Astrocyte of the spinal cord (primary cell): ENCODE measurements at places on chromosomes 2 and 18.
A peak's percentile ranks its signal among the peaks of the same experiment; 100 is the strongest.

DNA sequence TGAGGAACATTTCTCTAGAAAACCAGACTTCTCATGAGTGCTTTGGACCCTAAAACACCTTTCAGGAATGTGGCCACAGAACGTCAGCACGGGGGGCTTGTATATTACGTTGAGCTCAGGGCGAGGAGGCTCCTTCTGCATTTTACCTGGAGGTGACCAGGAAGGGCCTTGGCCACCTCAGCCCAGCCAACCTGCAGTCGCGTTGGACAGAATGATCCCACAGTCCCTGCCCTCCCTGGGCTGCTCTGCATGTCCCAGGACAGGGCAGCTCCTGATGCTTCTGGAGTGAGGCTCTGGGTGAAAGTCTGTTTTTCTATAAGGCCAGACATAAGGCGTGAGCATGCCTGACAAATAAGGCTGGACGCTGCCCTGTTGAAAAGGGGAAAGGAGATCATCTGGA lies 121.9 kb downstream of the NDUFA10 start:
- no peak for DNase-seq

GRCh38 chr2:110655701-110656100 lies 22.2 kb downstream of the BUB1 start:
- DNase-seq, result peak; percentile 29

DNA sequence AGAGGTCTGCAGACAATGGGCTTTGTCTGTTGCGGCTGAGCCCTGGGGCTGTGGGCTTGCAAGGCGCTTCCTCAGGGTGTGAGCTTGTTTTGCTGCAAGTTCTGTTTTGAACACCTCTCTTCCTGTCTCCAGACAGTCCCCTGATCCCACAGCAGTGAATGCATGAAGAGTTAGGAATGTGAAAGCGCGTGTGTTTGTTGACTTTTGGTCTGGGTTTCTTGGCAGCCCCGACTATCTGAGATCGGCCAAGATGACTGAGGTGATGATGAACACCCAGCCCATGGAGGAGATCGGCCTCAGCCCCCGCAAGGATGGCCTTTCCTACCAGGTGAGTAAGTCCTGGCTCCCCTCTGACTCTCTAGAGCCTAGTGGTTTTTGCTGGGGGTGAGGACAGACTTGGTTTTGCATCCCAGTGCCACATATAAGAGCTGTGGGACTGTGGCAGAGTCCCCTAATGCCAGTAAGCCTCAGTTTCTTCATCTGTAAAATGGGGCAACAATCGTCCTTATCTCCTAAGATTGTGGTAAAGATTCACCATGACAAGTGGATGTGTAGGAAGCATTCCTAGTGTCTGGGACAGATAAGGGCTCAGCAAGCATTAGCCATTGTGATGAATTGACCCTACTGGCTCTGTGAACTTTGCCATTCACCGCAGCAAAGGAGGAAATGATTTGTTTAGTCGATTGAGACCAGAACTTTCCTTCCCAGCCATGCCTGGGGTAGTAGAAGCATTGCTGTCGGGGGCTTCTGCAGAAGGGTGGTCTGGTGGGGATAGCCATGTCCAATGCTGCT lies 3.0 kb downstream of the LBH start:
- DNase-seq, result peak; percentile 91

GRCh38 chr2:6343076-6343475 lies 522.6 kb downstream of the CMPK2 start:
- DNase-seq, result no peak

GRCh38 chr2:24334245-24334633 lies 26.1 kb downstream of the ITSN2 start:
- DNase-seq, result peak; percentile 64

DNA sequence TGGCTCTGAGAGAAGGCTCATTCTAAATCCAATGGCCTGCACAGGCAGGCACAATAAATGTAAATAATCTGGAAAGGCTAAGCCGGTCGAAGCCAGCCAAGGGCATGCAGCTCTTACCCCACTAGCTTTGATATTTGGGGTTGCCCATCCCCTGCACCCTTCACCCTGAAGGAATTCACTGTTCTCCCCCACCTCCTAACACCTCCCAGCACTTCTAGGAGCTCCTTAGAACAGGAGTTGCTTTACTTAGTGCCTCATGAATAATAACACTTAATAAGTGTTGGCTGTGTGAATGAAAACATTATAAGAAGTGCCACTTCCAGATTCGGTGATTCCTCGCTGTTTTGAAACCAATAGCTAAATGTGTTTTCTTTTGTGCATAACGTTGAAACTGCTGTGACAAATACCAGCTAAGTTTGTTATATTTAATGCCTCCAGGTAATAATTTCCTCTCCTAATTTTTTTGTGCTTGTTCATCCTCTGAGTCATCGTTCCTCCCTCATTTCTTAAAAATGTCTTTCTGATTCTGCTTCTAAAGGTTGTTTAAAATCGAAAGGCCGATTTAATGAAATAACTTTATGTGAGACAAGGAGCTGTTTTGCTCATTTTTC lies 458.8 kb downstream of the METTL4 start:
- peak; percentile 21 for DNase-seq

- DNase-seq, result no peak
These were observed 68.2 kb downstream of the ZNF521 start for GRCh38 chr18:25283781-25284180.

GRCh38 chr2:239876271-239876947 lies 148.7 kb downstream of the NDUFA10 start:
- no peak for DNase-seq
